ENCODE measurements at places on chromosomes 2 and 18. TPM values are rescaled to one million over a fixed set of nuclear protein-coding genes. Genes with fewer than 3 reads are reported as not detected.

- H3K4me1 ChIP-seq: peaks cover 11% of the 10 kb centered on the region
- DNase-seq: no peak
- H3K27ac ChIP-seq: no peak overlapping the region
- no peaks in the 10 kb centered on the region for H3K36me3 ChIP-seq
- H3K27me3 ChIP-seq: no peaks in the 10 kb centered on the region
Observed at GRCh38 chr2:109013051-109013450, 24.0 kb upstream of the EDAR start.

- no peaks in the 10 kb centered on the region for H3K27me3 ChIP-seq
- H3K27ac ChIP-seq: no peak overlapping the region
- peaks cover 1% of the 10 kb centered on the region for H3K36me3 ChIP-seq
- no peak for DNase-seq
- H3K4me3 ChIP-seq: no peak overlapping the region
Observed at GRCh38 chr2:12552092-12552491, 164.6 kb upstream of the TRIB2 start.

Gene COLEC12
- total RNA-seq: not detected

Gene VSNL1
- total RNA-seq: not detected

DNA sequence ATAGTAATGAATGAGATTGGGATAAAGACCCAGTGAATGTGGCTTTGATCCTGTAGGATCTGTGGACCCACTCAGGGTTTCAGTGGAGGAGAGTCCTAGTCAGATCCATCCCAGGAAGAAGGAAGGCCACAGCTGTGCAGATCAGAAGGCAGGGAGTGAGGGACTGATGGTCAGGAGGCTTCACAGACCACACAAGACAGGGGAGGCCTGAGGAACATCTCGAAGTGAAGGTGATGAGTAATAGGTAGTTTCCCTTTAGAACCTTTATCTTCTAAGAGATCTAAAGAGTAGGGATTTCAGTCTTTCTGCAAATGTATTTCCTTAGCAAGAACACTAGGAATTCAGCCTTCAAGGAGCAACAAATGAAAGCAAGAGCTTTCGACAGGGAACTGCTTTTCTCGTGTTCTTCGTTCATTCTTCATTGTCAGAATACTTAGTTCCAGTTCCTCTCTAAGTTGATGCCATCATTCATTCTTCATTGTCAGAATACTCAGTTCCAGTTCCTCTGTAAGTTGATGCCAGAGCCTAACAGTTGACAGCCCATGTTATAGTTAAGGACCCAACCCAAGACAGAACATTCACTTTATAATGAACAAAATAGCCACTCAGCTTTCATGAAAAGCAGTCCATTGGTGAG is 150.2 kb upstream of the EPAS1 start:
- H3K27me3 ChIP-seq: no peaks in the 10 kb centered on the region
- no peak for DNase-seq
- no peaks in the 10 kb centered on the region for H3K36me3 ChIP-seq

- H3K36me3 ChIP-seq: no peaks in the 10 kb centered on the region
- peaks cover 10% of the 10 kb centered on the region for H3K27me3 ChIP-seq
- H3K4me1 ChIP-seq: no peaks in the 10 kb centered on the region
- H3K4me3 ChIP-seq: no peak overlapping the region
- DNase-seq: no peak
Observed at GRCh38 chr2:222976521-222977061, 75.4 kb upstream of the KCNE4 start.

Gene ARHGAP15
- total RNA-seq: 90.1 TPM

Gene SLC5A7
- not detected for total RNA-seq

Gene PLGLB1
- total RNA-seq: 0.37 TPM

DNA sequence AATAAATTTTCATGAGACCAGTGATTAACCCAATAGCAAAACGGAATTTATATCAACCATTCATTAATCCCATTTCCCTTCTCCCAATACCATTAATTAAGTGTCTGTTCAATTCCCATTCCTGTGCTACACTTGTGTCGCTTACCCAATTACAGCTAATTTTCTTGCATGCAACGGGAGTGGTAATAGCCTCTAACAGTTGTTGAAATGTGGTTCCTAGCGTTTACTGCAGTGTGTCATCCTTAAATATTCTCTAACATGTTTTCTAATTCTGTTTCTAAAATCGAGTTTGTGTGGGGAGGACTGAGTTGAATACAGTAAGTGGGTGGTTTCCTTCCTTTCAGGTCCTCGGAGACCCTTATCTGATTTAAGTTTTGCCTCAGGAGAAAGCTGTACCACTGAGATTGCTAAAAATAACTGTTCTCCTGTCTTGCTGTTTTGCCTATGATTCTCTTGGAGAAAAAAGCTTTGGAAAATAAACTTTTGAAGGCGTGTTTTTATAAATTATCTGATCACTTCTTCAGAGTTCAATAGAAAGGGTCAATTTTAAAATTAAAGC is 59.3 kb upstream of the LRRTM1 start:
- H3K27me3 ChIP-seq: no peaks in the 10 kb centered on the region
- DNase-seq: no peak
- no peaks in the 10 kb centered on the region for H3K36me3 ChIP-seq
- H3K4me1 ChIP-seq: no peaks in the 10 kb centered on the region

DNA sequence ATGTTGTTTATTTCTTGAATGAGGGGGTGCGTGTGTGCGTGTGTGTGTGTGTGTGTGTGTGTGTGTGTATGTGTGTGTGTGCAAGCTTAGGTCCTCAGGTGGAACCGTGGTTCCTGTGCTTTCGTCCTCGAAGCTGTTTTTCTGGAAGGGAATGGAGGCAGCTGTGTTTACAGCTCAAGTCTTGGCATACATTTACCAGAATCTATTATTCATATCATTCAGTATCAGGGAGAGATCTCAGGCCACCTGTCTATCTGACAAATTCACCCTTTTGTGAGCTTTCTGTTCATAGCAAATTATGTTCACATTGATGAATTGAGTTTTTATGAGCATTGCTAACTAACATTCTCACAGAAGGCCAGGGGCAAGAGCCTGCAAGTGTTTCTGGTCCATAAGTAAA is 550.4 kb downstream of the ARHGAP15 start:
- H3K4me1 ChIP-seq: peaks cover 15% of the 10 kb centered on the region
- no peak for DNase-seq
- H3K36me3 ChIP-seq: peaks cover 18% of the 10 kb centered on the region
- H3K27ac ChIP-seq: no peak overlapping the region
- no peaks in the 10 kb centered on the region for H3K27me3 ChIP-seq

DNA sequence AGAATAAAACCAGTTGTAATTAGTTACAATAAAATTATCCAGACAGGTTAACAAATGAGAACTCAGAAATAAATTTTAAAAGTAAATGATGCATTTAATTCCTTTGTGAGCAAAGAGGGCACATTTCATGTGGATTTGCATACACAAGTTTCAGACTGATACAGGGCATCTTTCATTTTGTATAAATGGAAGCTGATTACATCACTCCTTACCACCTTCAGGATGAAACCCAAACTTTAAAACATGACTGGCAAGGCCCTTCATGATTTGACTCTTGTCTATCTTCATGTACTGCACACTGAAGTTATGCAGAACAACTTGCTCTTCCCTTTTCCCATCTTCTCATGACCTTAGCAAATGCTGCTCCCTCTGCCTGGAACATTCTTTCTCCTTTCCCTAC is 26.9 kb downstream of the EFEMP1 start:
- H3K4me3 ChIP-seq: no peak overlapping the region
- DNase-seq: no peak
- H3K27ac ChIP-seq: no peak overlapping the region

Gene EFR3B
- total RNA-seq: 0.41 TPM

Gene DNER
- not detected for total RNA-seq

All from activated naive CD4-positive, alpha-beta T cell treated with anti-CD3 and anti-CD28 coated beads for 36 hours (primary cell).